ENCODE measurements at places on chromosomes 16 and 17.

- DNase-seq, result no peak
Measured at GRCh38 chr17:40511667-40512220, 10.3 kb upstream of the TNS4 start.

GRCh38 chr17:64115822-64116534 lies 14.0 kb downstream of the ERN1 start:
- DNase-seq, result no peak

DNA sequence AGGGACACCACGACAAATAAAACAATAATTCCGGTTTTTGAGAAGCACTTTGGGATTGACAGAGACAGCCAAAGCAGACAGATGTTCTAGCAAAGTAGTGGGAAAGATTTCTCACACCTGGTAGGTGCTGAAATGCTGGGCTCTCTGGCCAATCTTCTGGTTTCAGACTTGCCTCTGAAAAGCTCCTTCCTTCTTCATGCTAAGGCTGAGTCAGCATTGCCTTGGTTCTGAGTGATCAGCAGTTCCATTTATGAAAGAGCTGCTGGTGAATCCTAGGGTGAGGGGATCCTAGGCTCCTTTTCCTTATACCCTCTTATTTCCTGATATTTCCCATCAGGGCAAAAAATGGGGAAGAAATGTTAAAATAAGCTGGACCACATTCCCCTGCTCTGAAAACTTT lies 268.7 kb upstream of the SALL1 start:
- no peak for DNase-seq

GRCh38 chr16:83901101-83901500 lies 2.2 kb downstream of the MLYCD start:
- no peak for DNase-seq

- no peak for DNase-seq
Measured at GRCh38 chr17:55717432-55717831, 5.2 kb downstream of the TMEM100 start.

- no peak for DNase-seq
Measured at GRCh38 chr16:84699147-84699711, 571 bp upstream of the USP10 start.

DNA sequence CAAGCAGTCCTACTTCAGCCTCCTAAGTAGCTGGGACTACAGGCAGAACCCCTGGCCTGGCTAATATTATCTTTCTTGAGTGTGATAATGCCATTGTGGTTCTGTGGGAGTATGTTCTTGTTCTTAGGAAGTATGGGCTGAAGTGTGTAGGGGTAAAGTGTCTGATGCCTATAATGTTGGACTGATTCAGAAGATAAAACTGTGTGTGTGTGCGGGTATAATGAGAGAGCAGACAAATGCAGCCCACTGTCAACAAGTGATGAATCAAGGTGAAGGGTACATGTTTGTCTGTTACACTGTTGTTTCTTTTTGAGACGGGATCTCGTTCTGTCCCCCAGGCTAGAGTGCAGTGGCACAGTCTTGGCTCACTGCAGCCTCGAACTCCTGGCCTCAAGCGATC lies 127.5 kb downstream of the CLEC16A start:
- no peak for DNase-seq

DNA sequence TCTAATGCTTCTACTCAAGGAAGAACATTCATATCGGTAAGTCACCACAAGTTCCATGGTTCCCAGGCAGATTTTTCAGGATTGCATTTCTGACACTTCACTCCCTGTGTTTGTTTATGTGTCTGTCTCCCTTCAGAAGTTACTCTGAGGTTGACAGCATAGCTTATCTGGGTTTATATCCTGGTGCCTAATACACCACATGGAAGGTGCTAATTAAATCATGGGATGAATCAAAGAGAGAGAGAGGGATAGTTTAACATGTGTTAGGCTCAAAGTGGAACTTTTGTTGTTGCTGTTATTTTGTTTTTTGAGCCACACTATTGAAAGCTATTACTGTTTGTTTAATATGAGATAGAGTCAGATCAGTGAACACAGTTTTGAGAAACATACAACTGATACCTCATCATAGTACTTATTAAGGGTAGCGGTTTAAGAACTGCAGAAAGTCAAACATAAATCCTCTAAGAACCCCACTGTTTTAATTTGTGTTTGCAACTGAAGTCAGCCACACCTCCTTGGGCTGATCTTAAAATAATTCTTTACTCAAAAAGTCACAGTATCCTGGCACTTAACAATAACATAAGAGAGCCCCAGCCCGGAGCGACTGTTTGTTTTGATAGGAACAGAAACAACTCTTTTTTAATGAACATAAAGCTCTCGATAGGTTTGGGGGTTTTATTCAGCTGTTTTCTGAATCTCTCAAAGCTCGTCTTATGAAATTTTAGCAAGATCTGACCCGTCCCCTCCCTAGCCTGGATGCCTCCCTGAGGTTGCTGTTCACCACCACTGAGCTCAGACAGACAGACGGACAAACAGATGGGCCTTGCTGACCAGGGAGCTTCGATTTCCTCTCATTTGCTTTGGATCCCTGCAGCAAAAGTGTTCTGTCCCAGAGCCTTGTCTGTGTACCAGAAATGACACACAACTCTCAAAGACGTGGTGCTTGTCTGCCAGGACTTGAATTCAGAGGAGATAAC lies 98.3 kb upstream of the MYOCD start:
- no peak for DNase-seq

DNA sequence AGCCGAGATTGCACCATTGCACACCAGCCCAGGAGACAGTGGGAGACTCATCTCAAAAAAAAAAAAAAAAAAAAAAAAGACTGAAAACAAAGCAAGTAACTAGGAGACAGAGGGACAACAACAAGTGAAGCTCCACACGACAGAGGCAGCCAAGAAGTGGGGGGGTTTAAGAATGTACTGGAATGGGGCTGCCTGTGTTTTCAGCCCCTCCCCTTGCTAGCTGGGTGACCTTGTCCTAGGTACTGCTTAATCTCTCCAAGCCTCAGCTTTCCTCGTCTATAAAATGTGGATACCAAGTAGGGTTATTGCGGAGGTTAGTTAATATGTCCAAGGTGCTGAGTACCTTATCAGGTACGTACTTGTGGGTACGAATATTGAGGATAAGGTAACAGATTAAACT lies 163.8 kb upstream of the CACNG5 start:
- no peak for DNase-seq

DNA sequence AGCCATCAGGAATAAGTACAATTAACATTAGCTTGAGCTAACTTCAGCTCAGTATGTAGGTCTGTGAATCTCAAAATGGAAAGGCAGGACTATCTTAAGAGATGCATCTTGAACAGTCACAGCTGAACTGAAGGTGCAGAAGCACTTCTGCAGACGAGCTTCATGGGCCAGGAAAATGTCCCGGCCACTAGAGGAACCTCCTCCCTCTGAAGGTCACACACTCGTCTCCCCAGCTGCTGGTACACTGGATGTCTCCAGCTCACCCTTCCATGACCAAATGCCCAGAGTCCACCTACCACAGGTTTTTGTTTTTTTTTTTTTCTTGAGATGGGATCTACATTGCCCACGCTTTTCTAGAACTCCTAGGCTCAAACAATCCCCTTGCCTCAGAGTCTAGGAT lies 33.2 kb downstream of the WDR59 start:
- DNase-seq, result no peak

- no peak for DNase-seq
Measured at GRCh38 chr17:65261152-65261551, 124.0 kb downstream of the RGS9 start.

GRCh38 chr16:15609286-15609649 lies 33.7 kb downstream of the MARF1 start:
- DNase-seq, result no peak

DNA sequence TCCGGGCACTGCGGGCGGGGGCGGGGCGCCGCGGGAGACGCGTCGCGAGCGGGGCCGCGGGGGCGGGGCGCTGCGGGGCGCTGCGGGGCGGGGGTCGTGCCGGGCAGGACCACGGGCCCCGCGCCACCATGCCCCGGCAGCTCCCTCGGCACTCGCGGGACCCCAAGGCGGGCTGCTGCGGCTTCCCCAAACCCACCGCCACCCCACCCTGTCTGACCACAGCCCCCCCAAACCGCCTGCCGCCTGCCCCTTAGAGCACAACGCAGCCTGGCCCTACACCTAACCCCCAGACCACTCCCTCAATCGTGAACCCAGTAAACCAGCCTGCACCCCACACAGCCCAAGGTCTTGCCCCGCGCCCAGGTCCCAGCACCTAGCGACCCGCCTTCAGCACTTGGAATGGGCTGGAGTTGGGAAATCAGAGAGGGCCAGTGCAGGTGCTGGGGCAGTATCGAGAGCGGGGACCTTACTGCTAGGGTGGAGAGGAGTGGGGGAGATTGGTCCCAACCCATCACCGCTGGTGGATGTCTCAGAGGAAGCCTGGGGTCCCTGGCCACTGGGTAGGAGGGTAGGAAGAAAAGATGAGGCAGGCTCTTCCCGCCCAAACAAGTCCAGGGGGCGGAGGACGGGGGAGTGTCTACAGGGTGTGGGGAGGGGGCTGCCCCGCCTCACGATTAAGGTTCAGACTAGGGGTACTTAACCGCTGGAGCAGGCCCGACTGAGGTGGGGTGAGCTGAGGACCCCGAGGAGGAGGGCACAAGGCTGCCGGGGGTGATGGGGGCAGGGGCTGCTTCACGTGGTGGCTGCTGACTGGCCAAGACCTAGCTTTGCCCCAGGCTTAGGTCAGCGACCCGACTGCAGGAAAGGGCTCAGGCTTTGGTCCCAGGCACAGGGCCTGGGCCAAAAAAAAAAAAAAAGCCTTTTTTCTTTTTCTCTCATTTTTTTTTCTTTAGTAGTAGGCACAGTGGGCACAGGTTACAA lies 539 bp upstream of the VAMP2 start:
- no peak for DNase-seq

DNA sequence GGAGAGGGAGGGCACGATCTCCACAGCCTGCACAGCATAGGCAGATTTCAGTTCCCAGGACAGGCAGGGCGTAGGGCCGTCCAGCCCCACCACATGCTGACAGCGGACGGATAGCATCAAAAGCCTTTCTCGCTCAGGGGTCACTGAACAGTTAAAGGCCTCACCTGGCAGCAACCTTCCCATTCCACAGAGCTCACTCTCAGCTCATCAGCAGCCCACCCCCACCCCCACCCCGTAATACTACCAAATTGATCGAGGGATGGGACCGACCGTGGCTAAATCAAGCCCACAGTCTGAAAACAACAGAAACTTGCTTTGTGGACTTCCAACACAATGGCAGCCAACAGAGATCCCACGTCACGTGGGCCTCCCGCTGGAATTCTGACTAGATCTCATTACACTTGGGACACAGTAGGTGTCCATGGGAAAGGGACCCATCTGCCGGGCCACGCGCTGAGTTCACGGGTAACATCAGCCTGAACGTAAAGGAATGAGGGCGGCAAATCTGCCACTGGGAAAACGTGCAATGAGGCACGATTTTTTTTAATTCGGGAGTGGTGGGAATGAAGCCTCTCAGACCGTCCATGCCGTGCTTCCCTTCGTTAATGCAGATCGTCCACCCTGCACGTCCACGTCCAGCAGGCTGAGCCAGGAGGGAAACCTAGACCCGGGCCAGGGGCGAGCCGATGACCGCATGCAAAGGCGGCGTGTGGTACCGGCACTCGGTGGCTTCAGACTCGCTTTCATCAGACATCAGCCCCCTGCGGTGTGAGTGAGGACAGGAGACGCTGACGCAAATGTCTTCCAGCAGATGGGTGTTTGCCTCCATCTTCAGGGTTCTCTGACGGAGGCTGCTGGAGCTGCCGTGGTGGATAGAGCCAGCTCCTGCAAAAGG lies 92.1 kb downstream of the TBC1D16 start:
- no peak for DNase-seq

- DNase-seq, result no peak
Measured at GRCh38 chr17:80380555-80381002, 34.4 kb upstream of the ENDOV start.

- no peak for DNase-seq
Measured at GRCh38 chr17:14755002-14755401, 454.1 kb downstream of the HS3ST3B1 start.

GRCh38 chr17:10295728-10296343 lies 77.0 kb downstream of the MYH13 start:
- DNase-seq, result no peak

DNA sequence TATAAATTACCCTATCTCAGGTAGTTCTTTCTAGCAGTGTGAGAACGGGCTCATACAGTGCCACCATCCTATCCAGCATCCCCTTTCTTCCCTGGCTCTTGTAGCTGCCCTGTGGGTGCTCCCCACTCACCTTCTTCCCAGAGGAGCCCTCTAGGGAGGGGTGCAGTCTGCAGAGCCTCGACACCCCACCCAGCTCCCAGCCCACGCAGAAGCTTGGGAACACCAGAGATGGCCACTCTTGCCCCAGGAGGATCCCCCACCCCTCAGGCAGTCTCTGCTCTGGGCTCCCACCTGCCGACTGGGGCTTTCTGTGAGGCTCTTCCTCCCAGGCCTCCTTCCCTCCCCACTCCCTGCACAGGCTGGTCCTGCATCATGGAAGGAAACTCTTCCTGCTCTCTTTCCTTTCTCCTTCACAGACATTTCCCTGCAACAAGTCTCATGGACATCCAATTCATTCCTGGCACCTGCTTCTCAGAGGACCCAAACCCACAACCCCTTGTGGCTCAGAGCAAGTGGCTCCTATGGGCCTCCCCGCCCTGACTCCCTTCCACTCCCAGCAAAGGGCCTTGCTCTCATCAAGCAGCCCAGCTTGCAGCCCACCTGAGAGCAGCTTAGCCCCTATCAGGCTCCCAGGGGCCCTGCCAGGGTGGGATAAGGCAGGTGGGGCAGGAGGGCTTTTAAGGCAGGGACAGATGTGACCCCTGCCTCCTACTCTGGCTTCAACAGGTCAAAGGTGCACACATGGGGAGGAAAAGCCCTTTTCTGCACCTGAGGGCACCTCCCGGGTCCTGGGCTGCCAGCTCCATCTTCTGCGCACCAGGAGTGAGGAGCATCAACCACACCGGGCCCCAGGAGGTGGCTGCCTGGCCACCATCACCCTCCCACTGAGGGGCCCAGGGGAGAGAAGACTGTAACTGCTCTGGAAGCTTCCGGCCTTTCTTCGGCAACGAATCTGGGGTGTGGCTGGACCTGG lies 263.8 kb upstream of the TNRC6C start:
- no peak for DNase-seq

GRCh38 chr17:3528403-3528851 lies 29.2 kb downstream of the TRPV3 start:
- DNase-seq, result no peak

- DNase-seq, result peak; percentile 13
Measured at GRCh38 chr16:67428146-67428731, 2.7 kb upstream of the HSD11B2 start.

GRCh38 chr16:23269248-23269953 lies 32.7 kb upstream of the SCNN1B start:
- no peak for DNase-seq

- no peak for DNase-seq
Measured at GRCh38 chr16:81740169-81740568, 38.9 kb upstream of the PLCG2 start.

- no peak for DNase-seq
Measured at GRCh38 chr16:53503991-53504663, 1.1 kb upstream of the AKTIP start.

All from stimulated activated CD8-positive, alpha-beta memory T cell treated with anti-CD3 and anti-CD28 coated beads, Interleukin-15, amount 100 ng/mL, for 1 hour (primary cell).